Naive thymus-derived CD8-positive, alpha-beta T cell (primary cell): ENCODE measurements at places on chromosomes 2 and 18. TPM values are rescaled to one million over a fixed set of nuclear protein-coding genes. Genes with fewer than 3 reads are reported as not detected.

SF3B6 gene
- polyA plus RNA-seq: 208 TPM

GRCh38 chr18:77970814-77971213, 721.2 kb downstream of the GALR1 start:
- H3K4me1 ChIP-seq: no peaks in the 10 kb centered on the region
- DNase-seq: no peak
- H3K27me3 ChIP-seq: peaks cover 3% of the 10 kb centered on the region
- no peak overlapping the region for H3K27ac ChIP-seq

GRCh38 chr18:62318228-62319180, 6.6 kb upstream of the TNFRSF11A start:
- H3K4me1 ChIP-seq: no peaks in the 10 kb centered on the region
- no peak overlapping the region for H3K4me3 ChIP-seq
- no peak for DNase-seq
- H3K27ac ChIP-seq: no peak overlapping the region
- peaks cover 22% of the 10 kb centered on the region for H3K27me3 ChIP-seq

FSIP2 gene
- 0.01 TPM for polyA plus RNA-seq

- no peak overlapping the region for H3K27ac ChIP-seq
- H3K27me3 ChIP-seq: no peaks in the 10 kb centered on the region
- no peak for DNase-seq
Measured at GRCh38 chr2:163646687-163647086, 89.1 kb downstream of the FIGN start.

DNA sequence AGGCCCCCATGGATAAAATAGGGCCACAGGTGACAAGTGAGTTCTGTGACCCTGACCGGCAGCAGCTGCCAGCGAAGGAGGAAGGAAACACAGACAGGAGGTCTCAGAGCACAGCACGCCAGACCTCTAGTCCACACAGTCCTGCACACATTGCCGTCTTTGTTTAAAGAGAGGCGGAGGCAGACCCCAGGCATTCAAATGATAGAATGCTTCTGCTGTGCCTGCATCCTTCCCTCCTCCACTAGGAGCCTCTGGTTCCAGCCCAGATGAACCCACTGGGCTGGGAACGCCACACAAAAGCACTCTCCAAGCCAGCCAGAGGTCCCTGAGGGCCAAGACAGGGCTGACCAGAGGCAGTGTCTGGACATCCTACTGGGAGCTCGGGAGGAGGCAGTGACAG, 118.7 kb downstream of the KLHL29 start:
- DNase-seq: no peak
- H3K36me3 ChIP-seq: no peaks in the 10 kb centered on the region
- H3K27me3 ChIP-seq: peaks cover 2% of the 10 kb centered on the region
- H3K4me1 ChIP-seq: peaks cover 6% of the 10 kb centered on the region
- H3K4me3 ChIP-seq: no peak overlapping the region

ALPI gene
- polyA plus RNA-seq: not detected

DNA sequence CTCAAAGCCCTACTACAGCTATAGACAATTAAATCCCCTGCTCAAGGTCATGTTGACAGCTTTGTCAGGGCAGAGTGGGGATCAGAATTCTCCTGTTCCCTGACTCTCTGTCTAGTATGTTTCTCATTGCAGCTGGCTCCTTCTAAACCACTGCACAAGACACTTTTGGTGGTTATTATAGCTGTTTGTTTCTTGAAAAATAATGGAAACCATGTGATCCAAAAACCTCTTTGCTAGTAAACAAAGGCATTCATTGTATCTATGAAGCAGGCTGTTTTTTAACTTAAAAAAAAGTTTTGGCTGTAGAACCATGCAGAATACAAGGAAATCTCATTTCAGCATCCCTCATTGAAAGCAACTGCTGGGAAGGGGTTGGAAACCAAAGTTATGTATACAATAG, 352.5 kb upstream of the EPHA4 start:
- no peaks in the 10 kb centered on the region for H3K36me3 ChIP-seq
- no peak overlapping the region for H3K4me3 ChIP-seq
- DNase-seq: no peak
- no peaks in the 10 kb centered on the region for H3K4me1 ChIP-seq

- H3K27ac ChIP-seq: no peak overlapping the region
- no peaks in the 10 kb centered on the region for H3K4me1 ChIP-seq
- no peak overlapping the region for H3K4me3 ChIP-seq
Measured at GRCh38 chr2:92073036-92073814, 2798.0 kb upstream of the TEKT4 start.

DNA sequence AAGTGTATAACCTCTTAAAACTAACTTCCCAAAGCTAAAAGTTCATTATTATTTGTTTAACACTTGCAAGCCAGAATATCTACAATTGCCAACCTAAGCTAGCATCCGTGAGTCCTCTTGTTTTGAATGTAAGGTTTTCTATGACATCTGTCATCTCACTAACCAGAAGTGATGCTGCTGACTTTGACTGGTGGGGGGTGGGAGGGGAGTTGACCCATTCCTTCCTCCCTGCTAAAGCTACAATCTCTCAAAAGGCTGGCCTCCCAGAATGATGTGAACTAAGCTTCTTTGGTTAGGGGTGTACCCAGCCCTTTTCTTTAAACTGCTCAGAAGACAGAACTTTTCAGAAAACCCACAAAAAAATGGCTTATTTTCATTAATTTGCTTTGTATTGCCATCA, 280.6 kb downstream of the ZEB2 start:
- no peak for DNase-seq
- H3K27me3 ChIP-seq: no peaks in the 10 kb centered on the region
- H3K4me1 ChIP-seq: peaks cover 44% of the 10 kb centered on the region
- H3K4me3 ChIP-seq: no peak overlapping the region

GRCh38 chr18:24249716-24250115, 110.9 kb downstream of the CABYR start:
- H3K36me3 ChIP-seq: no peaks in the 10 kb centered on the region
- no peak for DNase-seq
- H3K27me3 ChIP-seq: peaks cover 5% of the 10 kb centered on the region
- H3K4me1 ChIP-seq: no peaks in the 10 kb centered on the region
- no peak overlapping the region for H3K4me3 ChIP-seq

DNA sequence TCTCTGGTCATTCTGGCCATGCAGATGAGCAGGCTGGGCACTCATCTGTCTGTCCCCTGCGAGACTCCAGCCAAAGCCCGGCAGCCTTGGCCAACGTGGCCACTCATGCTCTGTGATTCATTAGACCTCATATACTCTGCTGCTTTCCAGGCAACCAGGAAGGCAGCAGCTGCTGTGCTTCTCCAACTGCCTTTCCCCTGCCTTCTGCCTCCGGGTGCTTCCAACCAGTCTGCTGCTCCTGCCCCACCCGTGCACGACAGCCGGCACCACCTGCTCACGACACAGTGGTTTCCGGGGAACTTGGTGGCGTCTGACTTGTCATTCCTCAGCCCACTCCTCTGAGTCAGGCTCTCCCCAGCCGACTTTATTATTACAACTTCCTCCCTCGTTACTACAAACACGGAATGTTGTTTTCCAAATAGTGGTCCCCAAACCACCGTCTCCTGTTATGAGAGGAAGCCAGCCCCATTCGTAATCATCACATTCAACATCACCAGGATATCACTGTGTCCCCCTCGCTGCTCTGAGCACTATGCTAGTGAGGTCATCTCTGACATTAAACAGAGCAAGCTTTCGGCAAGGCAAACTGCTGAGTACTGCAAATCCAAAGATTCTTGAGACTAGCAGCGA, 392.4 kb downstream of the ALK start:
- H3K27ac ChIP-seq: no peak overlapping the region
- H3K36me3 ChIP-seq: no peaks in the 10 kb centered on the region
- peaks cover 39% of the 10 kb centered on the region for H3K27me3 ChIP-seq

DNA sequence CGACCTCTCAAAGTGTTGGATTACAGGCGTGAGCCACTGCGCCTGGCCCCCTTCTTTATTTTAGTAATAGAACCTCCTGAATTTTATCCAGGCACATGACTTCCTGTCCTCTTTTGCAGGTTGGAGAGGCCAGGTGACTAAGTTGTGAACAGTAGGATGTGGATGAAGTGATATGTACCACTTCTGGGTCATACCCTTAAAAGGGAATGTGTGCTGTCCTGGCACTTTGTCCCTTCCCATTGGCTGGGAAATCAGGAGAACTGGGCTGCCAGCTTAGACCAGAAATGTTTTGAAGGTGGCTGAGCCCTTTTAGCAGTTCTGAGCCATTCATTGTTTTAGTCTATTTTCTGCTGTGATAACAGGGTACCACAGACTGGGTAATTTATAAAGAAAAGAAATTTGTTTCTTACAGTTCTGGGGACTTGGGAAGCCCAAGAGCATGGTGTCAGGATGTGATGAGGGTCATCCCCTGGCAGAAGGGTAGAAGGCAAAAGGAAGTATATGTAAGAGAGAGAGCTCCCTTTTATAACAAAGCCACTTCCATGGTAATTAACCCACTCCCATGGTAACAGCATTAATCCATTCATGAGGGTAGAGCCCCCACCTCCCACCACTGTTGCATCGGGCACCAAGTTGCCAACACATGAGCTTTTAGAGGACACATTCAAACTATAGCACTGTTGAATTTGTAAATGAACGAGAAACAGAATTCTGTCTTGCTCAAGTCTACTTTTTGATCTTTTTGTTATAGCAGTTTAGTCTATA, 79.1 kb downstream of the TTC27 start:
- no peak overlapping the region for H3K27ac ChIP-seq
- DNase-seq: no peak
- peaks cover 73% of the 10 kb centered on the region for H3K36me3 ChIP-seq
- no peaks in the 10 kb centered on the region for H3K27me3 ChIP-seq

DNA sequence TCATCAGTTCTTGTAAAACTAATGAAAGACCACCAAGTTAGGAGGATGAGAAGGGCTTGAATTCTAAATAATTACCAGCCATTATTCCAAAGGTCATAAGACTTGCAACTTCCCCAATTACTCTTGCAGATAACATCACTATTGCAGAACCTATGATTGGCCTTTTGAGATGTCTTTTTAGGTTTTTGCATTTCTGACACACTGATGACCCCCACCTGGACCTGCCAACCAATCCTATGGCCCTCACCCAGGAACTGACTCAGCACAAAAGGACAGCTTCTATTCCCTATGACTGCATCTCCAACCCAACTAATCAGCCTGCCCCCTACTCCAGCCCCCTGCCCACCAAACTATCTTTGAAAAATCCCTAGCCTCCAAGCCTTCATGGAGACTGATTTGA, 111.5 kb upstream of the COPS8 start:
- no peak overlapping the region for H3K4me3 ChIP-seq
- H3K36me3 ChIP-seq: no peaks in the 10 kb centered on the region

DSG1 gene
- not detected for polyA plus RNA-seq

UGT1A10 gene
- not detected for polyA plus RNA-seq

SRD5A2 gene
- not detected for polyA plus RNA-seq

KIAA2012 gene
- polyA plus RNA-seq: not detected
